ENCODE measurements at places on chromosomes 4 and X.

DNA sequence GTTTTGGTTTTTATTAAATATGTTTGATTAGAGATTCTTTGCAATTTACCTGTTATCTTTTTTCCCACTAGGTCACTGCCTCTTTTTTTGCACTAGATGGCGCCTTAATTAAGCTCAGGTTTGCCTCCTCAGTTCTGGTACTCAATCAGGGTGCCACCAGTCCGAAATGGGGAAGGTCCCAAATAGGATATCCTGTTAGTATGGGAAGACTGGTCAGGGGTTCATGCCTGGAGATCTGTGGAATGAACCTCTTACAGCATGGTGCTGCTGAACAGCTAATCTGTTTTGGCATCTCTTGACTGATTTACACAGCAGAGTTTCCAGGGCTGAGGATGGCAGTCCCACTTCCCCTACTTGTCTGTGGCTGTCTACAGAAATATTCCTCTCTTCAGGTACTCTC, 24.2 kb upstream of the VSIG1 start:
- DNase-seq = no peak

GRCh38 chr4:157294575-157294974, 74.0 kb downstream of the GRIA2 start:
- DNase-seq = no peak

GRCh38 chrX:70444326-70444945, at the start of gene DLG3:
DLG3 (plus strand) TSS chrX:70444835; CDS start chrX:70445202, 367 bp downstream.
- no peak for DNase-seq

- DNase-seq = no peak
Measured at GRCh38 chr4:128800284-128800683, 9.2 kb upstream of the JADE1 start.

GRCh38 chr4:7861440-7861881, 78.2 kb downstream of the AFAP1 start:
- no peak for DNase-seq

DNA sequence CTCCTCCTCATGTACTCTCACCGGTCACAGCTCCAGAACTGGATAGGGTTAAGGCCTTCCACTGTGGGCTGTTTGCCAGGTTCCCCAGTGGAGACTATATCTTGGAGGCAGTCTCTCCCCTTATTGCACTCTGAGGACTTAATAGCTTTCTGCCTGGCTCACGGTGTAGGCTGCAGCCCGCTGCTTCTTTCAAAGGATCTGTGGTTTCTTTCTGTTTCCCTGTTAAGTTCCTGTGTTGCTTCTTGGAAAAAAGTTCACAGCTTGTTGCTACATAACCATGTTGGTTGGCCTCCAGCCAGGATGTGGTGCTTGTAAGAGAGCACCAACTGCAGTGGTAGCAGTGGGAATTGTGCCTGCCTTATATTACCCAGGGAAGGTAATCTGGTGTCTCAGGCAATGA, 24.9 kb upstream of the ZDHHC15 start:
- no peak for DNase-seq

GRCh38 chr4:168585168-168586091, 88.6 kb downstream of the PALLD start:
- peak; percentile 10 for DNase-seq

DNA sequence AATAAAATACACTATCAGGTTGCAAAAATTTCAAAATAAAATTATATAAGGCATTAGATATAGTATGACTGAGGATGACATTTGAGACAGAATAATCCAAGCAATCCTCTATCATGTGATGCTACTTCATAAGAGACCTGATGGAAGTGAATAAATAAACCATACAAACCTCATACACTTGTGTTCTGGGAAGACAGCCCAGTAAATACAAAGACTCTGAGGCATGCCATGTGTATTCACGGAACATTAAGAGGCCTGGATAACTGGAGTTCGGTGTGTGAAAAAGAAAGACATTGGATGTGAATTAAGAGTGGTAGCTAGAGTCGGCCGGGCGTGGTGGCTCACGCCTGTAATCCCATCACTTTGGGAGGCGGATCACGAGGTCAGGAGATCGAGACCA, 364.2 kb downstream of the ADAM29 start:
- DNase-seq = no peak

- DNase-seq = no peak
Measured at GRCh38 chrX:106932960-106933537, 12.8 kb downstream of the CLDN2 start.

DNA sequence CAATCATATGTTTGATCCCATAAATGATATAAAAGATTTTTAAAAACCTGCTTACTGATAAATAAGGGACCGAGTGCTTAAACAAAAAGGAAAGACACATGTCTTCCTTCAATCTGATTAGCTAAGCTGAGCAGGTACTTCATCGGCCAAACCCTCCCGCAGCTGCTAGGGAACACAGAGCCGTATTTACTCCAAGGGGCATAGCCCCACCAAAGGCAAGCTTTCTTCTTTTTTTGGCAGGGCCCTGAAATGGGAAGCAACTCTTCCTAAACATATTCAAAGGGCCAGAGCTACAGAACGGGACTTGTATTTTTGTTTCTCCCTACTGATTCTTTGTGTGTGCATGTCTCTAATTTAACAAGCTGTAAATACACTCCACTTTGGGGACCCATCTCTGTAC, 337.3 kb downstream of the NLGN4X start:
- DNase-seq = no peak

DNA sequence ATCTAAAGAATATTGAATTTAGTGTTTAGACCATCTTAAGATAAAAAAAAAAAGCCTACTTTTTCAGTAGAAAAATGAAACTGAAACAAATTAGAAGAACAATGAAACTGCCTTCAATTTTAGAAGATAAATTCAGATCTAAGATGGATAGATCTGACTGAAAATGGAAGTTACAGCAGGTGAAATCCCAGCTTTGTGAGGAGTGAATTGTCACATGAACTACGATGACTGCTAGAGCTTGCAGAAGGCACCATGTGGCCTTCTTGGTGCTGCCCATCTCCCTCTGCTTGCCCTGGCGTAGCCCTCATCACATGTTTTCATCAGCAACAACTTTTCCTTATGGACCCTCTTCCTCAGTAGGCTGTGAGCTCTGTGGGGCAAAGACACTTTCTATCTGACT, 51.4 kb upstream of the EMCN start:
- no peak for DNase-seq

DNA sequence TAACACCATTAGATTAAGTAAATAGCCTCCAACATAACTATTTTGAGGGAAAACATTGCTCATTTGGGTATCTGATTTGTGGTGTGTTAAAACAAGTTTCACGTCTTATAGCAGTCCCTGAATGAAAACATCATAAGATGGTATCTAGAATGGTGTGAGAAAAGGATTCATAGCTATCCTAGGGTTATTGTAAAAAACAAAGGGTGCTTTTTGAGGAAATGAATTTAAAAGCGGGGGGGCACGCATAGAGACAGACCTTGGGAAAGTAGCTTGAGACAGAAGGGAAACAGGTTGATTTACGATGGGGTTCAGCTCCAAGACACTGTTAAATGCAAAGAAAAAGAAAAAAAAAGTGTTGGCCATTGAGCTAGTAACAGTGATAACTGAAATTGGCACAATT, 768 bp upstream of the CXCL10 start:
- DNase-seq = no peak

- no peak for DNase-seq
Measured at GRCh38 chr4:110130576-110131358, 67.6 kb downstream of the ELOVL6 start.

GRCh38 chrX:6169407-6169806, 59.3 kb downstream of the NLGN4X start:
- DNase-seq = no peak

DNA sequence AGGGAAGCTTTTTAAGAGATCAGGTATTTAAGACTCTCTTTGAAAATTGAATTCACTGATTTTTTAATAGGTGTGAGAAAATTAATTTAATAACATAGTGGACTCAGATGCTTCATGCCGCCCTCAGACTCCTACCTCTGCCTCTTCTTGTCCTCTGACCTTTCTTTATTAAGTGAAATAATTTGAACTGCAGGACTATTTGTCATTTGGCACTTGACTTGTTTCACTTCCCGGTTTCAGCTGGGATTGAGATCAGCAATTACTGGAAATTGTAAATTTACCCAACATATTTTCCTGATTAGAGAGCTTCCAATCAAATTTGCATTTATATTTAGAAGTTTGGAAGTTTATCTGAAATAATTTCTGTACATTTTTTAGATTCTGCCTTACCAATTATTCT, 116.8 kb downstream of the CBR4 start:
- no peak for DNase-seq

DNA sequence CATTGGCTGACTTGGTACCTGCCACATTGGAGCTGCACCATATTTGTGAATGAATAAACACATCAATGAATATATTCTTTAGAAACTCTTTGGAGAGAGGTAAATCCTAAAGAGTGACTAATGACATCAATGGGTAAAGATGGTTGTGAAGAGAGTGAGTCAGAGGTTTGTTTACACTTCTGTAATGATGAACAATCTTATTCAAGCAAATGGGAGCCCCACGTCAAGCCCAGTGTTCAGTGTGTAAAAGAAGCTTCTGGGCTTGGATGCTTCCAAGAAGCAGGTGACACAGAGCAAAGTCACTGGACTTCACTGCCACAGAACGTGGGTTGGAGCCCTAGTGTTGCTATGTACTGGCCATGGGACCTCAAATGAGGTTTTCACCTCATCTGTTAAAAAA, 319.0 kb downstream of the STK32B start:
- DNase-seq = no peak

DNA sequence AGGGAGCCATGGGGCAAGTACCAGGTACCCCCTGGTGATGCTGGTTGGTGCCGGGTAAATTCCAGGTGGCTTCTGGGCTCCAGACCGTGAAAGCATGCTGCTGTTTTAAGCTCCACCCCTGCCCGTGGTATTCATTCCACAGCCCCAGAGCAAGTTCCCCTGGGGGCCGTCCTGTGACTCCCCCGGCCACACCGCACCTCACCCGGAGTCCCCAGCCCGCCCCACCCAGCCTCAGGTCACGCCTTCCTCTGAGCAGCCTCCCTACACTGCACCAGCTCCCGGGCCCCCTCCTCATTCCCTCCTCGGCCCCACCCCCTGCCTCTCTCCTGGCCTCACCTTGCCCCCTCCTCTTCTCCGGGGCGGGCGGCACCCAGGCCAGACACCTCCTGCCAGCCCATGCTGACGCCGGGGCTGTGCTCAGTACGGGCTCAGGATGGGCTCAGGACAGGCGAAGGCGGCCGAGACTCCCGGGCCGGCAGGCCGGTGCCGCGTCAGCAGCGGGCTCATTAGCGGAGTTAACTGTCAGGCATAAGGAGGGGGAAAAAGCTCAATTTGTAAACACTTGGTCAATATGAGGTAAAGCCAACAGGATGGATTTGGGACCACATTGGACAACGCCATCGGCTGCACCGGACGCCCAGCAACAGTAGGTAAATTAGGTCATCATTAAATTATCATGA, 127.4 kb downstream of the FAM53A start:
- DNase-seq = no peak

DNA sequence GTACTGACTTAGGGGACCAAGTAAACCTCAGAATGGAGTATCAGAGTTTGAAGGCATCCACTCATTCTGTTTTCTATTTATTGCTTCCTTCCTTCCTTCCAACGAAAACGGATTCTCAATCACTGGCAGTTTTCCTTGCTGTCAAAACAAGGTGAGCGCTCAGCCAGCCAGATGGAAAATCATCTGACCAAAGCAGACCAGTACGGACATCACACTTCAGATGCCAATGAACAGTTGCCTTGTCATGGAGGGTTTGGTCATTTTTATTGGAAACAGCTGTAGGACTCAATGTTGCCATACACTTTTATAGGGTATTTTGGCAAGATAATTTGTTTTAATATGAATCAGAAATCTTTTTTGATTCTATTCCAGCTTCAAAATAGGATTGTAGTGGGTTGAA, 16.6 kb downstream of the GEMIN8 start:
- no peak for DNase-seq

GRCh38 chrX:101219116-101219863, at the start of gene DRP2:
DRP2 (plus strand) TSS chrX:101219786; CDS start chrX:101231648, 11,862 bp downstream.
- no peak for DNase-seq

DNA sequence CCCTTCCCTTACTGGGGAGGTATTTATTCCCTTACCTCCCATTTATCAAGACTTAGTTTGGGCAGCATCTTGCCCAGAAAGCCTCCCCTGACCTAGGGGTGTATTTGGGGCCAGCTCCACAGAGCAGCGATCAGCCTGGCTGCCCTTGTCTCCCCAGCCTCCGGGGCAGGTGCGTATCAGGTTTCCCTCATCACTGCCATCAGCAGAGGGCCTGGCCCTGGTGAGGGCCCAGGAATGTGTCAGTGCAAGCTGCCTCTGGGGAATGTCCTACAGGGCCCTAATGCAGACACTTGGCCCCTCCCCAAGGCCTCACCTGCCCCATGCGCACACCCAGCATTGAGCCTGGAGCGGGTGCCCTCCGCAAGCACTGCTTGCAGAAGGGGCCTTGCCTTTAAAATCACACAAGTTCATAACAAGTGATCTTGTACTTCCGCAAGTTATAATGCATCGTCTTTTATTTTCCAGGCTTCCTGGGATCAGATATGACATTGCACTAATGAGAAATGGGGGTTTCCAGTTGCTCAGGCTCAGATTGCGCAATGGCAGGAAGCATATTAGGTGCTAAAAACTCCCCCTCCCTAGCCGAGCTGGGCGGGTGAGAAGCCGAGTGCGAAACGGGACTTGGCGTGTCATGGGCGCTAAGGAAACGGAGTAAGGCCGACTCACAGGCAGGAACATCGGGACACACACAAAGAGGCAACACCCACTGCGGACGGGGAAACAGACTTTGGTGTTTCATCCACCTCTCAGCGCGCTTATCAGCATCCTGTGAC, 25.4 kb upstream of the AFAP1 start:
- DNase-seq = no peak

- DNase-seq = no peak
Measured at GRCh38 chrX:108064613-108065012, 19.7 kb downstream of the VSIG1 start.

- no peak for DNase-seq
Measured at GRCh38 chrX:136021160-136021559, 35.9 kb downstream of the SLC9A6 start.

DNA sequence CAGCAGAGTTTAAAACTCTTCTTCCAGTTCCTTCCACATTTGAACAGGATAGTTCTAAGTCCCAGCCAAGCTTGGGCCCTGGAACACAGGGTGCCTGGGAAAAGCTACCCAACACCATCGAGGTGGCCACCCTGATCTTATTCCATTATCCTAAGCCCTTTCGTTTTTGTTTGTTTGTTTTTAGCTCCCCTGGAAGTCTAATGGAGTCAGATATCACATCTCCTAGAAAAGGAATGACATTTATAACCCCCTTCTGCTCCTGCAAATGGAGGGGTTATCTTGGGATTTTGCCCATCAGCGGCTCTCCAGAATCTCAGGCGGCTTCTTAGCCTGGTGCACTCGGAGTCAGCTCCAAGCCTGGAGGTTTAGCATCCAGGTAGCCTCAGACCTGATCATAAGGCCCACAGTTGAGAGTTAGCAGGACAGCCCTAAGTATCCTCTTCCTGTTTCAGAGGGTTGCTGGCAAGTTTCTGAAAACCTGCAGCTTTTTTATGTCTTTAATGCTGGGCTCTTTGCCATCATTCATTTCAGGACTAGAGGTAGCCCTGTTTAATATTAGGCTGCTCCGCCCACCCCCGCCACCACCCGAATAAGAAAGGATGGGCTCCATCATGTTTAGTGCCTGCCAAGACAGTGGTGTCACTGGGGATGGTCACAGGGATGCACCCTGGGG, 230.0 kb upstream of the LNX1 start:
- DNase-seq = no peak

GRCh38 chr4:80045786-80046185, 27.2 kb downstream of the ANTXR2 start:
- no peak for DNase-seq

- DNase-seq = no peak
Measured at GRCh38 chr4:120683897-120684540, 238.5 kb downstream of the PRDM5 start.

- no peak for DNase-seq
Measured at GRCh38 chrX:36908801-36909675, 99.1 kb upstream of the FAM47C start.
